Foreskin keratinocyte (primary cell): ENCODE measurements at places on chromosomes 3 and 15.

GRCh38 chr3:75126556-75126955 lies 512.1 kb upstream of the CNTN3 start:
- no peak for DNase-seq

DNA sequence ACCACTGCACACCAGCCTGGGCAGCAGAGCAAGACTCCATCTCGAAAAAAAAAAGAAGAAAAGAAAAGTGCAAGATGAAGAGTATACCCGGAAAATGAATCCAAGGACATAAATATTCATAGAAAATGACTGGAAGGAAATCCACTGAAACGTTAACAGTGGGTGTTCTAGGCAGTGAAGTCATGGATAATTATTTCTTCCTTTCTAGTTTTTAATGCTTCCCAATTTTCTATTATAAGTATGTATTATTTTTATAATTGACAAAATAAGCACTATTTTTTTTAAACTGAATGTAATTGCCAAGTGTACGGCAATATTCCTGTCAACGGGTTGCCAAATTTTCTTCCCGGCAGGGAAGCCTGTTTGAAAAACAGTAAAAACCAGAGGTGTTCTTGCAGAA lies 37.4 kb upstream of the MGLL start:
- no peak for DNase-seq

GRCh38 chr3:14823393-14823792 lies 4.6 kb downstream of the FGD5 start:
- no peak for DNase-seq

DNA sequence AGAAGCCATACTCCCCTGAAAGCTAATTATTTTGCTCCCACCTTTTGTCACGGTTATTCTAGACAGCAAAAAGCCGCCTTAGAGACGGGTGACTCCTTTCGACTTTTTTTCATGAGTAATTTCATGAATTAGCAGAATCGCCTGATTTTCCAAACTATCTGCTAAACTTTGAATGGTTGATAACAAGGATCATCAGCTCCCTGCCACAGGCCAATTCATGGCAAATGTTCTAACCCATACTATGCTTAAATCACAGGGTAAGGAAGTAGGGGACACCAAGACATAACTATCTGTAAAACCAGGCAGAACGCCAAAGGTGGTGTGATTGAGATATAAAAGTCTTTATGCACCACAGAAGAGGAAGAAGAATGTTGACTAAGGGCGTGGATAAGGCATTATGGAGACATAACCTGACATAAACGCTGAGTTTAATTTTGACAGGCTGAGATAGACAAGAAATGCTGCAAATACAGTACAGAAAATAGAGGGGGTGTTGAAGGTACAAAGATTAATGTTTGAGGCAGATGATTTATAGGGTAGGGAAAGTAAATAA lies 891 bp upstream of the DMXL2 start:
- no peak for DNase-seq

GRCh38 chr3:29746163-29746760 lies 465.4 kb downstream of the RBMS3 start:
- no peak for DNase-seq

DNA sequence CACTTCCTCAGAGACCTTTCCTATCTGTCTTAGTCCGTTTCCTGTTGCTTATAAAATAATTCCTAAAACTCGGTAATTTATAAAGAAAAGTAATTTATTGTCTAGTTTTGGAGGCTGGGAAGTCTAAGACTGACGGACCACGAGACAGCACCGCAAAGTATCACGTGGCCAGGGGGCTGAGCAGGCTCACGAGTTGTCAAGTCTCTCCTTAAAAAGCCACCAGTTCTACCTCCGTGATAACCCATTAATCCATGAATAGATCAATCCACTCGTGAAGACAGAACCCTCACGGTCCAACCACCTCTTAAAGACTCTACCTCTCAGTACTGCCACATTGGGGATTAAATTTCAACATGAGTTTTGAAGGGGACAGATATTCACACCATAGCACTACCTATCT lies 821 bp downstream of the LINS1 start:
- DNase-seq = no peak

DNA sequence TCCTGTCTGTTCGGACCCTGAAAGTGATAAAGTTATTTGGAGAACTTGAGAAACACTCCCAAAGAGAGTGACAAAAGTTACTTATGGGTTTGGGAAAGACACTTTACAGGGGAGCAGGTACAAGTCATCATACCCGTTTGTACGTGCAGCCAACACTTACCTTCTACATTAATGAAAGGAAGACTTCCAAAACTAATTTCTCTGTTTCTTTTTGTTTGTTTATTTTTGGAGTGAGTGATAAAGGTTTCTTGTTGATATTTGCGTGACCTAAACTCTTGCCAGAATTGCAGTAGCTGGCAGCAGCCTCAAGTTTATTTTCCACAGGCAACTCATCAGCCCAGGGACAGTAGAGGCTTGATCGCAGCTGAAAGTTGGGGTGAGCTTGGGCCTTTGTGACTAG lies 8.4 kb downstream of the ABHD2 start:
- DNase-seq = no peak

DNA sequence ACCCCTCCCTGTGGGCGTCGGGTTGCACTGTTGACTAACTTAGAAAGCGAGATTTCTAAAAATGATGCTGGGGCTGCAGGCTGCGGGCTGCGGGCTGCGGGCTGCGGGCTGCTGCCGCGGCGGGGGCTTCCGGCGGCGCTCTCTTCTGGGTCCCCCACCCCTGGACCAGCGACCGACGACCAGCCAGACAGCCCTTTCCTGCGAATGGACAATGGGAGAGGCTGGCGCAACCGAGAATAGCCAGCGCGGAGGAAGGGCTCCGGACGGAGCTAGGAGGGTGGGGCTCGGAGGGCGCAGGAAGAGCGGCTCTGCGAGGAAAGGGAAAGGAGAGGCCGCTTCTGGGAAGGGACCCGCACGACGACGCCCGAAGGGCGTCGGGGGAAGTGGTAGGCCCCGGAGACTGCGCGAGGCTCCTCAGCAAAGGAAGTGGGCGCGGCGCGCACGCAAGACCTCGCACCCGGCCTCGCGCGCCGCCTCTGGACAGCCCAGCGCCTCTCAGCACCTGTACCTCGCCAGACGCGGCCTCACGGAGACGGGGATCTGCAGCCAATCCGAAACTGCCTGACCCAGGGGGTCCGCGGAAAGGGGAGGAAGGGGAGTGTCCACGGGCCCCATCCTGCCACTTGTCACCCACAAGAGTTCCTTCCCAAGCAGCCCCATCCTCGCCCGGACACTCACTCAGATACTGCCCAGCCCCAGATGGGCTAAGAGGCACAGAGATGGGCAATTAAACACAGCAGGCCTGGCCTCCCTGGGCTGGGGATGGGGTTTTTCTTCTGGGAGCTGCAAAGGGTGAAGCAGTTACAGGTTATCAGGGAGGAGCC lies 70.7 kb downstream of the SLC12A8 start:
- DNase-seq = no peak

- DNase-seq = no peak
Measured at GRCh38 chr15:78370013-78370412, 29.9 kb downstream of the CRABP1 start.

GRCh38 chr3:67976663-67977062 lies 322.3 kb upstream of the SUCLG2 start:
- DNase-seq = no peak

- DNase-seq = no peak
Measured at GRCh38 chr3:25592510-25592968, 72.2 kb downstream of the TOP2B start.

GRCh38 chr3:141410846-141411245 lies 42.5 kb downstream of the ZBTB38 start:
- peak; percentile 66 for DNase-seq

- no peak for DNase-seq
Measured at GRCh38 chr3:30951826-30952225, 57.4 kb upstream of the GADL1 start.

- DNase-seq = no peak
Measured at GRCh38 chr3:8745619-8746370, 12.2 kb downstream of the CAV3 start.

DNA sequence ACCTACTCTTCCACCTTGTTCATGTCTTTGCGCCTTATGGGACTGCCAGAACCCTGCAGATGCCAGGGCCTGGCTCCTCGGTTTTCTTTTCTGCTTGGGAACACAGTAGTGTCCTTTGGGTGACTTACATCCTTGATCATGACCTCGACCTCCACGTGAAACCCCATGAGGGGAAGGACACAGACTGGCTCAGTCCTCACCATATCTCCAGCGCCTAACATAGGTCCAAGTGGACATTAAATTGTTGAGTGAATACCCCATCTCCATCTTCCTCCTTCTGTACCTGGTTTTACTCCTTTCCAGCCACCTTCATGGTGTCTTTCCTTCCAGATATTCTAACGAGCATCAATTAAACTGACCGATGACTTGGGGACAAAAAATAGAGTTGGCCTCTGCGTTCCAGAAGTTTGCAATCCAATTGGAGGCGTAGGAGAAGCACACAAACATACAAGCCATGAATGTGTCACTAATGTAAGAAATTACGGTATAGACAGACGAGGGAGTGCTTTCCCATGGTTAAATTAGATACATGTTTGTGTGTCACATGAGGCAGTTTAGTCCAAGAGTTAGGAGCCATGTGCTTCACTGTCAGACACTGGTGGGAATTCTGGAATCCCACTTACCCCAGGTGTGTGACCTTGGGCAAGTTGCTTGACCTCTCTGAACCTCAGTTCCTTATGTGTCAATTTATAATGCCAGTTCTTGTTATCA lies 907 bp upstream of the HERC1 start:
- DNase-seq = peak; percentile 4

DNA sequence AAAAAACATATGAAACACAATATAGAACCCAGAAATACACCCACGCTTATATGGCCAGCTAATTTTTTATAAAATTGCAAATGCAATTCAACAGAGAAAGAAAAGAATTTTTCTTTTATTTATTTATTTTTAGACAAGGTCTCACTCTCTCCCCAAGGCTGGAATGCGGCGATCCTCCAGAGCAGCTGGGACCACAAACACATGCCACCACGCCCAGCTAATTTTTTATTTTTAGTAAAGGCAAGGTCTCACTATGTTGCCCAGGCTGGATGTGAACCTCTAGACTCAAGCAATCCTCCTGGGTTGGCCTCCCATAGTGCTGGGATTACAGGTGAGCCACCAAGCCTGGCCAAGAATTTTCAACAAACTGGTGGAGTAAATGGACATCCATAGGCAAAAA lies 117.9 kb downstream of the SCAPER start:
- DNase-seq = no peak
